ENCODE measurements at places on chromosomes 16 and 17.
A peak's percentile ranks its signal among the peaks of the same experiment; 100 is the strongest.

- no peak for DNase-seq
Measured at GRCh38 chr17:76248013-76248782, 7.9 kb upstream of the RNF157 start.

- no peak for DNase-seq
Measured at GRCh38 chr17:62805234-62805633, 2.9 kb downstream of the MARCHF10 start.

GRCh38 chr16:82886146-82886545, 259.4 kb downstream of the CDH13 start:
- DNase-seq, result no peak

DNA sequence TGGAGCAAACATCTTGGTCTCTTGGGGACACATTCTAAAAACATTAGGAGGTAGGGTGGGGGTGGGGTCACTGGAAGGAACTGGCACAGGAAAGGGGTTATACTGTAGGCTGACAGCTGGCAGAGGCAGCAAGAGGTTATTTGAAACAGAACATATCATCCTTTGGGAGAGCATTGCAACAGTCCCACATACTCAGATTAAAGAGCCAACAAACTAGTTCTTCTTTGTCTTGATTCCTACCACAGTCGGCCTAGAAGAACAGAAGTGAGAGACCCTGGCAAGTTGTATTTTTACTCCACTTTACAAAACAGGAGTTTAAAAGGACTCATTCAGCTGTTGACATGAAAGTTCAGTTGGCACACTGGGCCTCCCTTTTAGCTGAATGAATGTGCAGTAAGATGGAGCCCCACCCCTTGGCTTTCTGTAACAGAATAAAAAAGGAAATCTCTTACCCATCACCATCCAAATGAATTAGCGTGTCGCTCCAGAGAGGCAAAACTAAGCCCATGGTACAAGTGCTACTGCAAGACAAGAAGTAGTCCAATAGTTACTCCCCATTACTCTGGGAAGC, 54.6 kb upstream of the CORO6 start:
- no peak for DNase-seq

GRCh38 chr16:30846649-30847402, 47.1 kb downstream of the BCL7C start:
- DNase-seq, result no peak

DNA sequence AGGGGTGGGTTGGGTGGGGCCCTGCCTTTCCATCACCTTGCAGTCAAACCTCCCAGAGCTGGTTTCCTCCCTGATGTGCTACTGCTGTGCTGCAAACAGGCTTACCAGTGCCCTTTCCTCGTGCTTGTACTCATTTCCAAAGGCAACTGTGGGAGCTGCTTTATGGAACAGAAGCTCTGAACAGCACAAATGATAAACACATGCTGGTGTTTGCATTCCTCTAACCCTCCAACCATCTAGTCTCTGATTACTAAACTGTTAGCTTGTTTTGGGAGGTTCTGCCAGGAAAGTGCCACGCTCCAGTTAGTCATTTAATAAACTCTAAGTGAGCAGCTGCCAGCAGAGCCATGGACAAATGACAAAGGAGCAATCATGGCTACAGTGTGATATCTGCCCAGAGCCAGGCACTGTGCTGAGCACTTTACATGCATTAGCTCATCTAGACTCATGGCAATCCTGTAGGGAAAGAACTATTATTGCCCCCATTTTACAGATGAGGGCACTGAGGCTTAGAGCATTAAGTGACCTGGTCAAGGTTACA, 110.4 kb downstream of the VAT1L start:
- DNase-seq, result no peak

GRCh38 chr17:12362853-12363455, 302.7 kb upstream of the MYOCD start:
- DNase-seq, result no peak

DNA sequence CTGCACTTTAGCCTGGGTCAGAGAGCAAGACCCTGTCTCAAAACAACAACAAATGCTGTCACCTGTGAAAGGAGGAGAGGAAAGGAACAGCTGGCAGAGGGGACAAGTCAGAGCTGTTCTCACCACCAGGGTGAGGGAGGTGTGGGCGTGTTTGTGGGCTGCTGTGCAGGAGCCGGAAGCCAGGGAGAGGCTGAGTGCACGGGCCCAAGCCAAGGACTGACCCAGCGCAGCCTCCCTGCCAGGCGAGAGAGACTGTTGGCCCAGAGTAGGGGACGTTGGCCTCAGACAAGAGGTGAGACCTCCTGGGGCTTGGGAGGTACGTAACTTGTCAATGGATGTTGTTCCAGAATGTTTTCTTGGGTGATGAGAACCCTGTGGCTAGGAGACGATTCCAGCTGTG, 10.7 kb downstream of the SPNS2 start:
- no peak for DNase-seq

DNA sequence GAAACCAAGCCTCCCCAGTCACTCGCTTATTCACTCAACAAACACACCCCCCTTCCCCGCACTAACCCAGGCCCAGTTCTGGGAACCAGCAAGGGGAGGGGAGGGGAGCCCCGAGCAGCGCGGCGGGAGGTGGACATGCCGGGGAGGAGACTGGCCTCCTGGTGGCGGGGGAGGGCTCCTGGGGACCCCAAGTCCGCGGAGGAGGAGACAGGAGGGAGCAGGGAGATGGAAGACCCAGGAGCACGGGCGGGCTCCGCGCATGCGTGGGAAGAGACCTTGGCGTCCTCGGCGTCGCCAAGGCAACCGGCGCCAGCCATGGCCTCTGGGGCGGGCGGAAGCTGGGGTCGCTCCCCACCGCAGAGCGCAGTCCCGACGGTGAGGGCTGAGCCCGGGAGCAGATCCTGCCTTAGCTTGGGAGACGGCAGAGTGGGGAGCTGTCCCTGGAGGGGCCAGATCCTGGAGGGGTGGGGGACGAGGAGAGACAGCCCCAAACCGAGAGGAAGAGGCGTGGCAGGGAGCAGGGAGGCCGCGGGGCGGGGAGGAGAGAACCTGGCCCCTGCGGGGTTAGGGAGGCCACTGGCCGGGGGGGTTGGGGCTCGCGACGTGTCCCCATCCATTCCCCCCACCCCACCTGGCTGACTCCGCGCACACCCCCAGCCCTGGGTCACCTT, at the start of gene PRR29:
PRR29 (plus strand) TSS at position 302 of the 671 bp plus-strand sequence; CDS start at position 316, 14 bp downstream.
- DNase-seq, result peak; percentile 64

DNA sequence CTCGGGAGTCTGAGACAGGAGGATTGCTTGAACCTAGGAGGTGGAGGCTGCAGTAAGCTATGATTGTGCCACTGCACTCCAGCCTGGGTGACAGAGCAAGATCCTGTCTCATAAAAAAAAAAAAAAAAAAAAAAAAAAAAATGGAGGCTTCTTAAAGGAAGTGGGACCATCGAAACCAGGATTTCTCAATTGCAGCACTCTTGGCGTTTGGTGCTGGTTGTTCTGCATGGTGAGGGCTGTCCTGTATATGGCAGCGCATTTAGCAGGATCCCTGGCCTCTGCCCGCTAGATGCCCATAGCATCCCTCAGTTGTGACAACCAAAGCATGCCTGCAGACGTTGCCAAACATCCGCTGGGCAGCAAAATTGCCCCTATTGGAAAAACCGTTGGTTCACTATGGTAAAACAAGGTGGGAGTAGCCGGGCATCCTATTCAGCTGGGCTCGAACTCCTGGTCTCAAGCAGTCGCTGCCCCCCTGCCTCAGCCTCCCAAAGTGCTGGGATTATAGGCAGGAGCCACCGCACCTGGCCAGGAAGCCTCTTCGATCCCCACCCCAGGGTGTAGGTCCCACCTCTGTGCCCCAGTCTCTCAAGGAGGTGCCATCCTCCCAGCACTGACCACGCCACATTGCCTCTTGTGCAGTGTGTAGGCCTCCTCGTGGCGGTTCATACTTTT, 6.5 kb upstream of the NPIPB7 start:
- no peak for DNase-seq

- DNase-seq, result peak; percentile 73
Measured at GRCh38 chr17:21286066-21286770, 1.7 kb downstream of the MAP2K3 start.

- DNase-seq, result no peak
Measured at GRCh38 chr16:23495671-23496070, 14.6 kb downstream of the GGA2 start.

- no peak for DNase-seq
Measured at GRCh38 chr17:82949361-82949760, 109.5 kb upstream of the ZNF750 start.

DNA sequence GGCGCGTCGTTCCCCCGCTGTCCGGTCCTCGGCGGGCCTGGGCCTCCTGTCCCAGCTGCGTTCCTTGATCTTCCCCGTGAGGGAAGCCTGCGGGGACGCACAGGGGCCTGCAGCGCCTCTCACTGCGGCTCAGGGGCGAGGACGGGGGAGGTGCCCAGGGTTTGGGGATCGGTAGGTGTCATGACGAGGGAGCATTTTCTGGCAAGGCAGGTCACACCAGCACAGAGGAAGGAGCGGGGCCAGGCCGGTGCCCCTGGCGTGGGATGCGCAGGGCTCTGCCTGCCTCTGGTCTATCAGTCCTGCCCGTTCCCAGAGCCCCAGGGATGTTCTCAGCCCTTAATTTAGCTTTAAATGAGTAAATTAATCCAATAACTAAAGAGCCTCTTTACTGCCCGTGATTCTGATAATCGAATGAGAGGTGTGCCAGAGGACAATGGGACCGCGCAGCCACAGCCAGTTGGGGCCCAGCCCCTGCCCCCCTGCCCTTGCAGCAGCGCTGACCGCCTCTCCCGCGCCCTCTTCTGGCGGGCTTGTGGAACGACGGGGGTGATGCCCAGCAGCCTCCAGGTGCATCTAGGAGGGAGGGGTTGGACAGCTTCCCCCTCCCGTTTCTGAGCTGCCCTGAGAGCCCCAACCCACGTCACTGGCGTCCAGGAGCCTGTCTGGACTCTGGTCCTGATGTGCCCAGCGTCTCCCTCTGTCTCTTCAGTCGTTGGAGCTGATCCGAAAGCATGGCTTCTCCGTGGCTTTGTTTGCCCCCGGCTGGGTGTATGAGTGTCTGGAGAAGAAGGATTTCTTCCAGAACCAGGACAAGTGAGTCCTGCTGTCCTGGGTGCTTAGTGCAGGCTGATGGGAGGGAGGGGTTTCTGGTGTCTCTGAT, 7.9 kb downstream of the ENGASE start:
- no peak for DNase-seq

DNA sequence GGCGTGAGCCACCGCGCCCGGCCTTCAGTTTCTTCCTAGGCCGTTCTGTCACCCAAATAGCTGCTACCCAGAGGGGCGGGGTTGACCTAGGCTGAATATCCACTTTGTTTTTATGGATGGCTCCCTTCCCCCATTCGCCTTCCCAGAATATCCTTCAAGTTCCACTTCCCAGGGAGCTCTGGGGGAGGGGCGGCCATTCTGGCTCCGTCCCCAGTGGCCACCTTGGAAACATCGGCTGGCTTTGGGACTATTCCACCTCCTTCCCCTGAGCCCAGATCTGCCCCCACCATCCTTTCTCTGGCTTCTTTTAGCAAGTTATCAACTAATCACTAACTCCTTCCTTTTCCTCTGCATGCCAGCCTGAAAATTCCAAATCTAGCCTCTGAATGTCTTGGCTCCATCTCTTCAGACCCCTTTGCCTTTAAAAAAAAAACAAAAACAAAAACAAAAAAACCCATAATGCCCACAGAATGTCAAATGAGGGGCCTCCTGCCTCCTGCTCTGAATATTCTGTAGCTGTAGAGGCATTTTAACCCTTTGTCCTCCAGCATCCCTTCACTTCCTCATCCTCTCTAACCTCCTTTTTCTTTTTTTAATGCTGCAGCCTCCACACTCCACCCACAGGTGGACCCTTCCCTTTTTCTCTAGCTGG, 6.4 kb downstream of the ATP1B2 start:
- no peak for DNase-seq

GRCh38 chr16:76946879-76947278, 244.1 kb upstream of the MON1B start:
- no peak for DNase-seq
